ENCODE measurements at places on chromosomes 7 and 10.

GRCh38 chr7:87885018-87885417, 8.7 kb downstream of the DBF4 start:
- DNase-seq = no peak

GRCh38 chr7:136104269-136104603, 127.1 kb upstream of the MTPN start:
- DNase-seq = no peak

- no peak for DNase-seq
Measured at GRCh38 chr7:155495440-155496248, 37.7 kb downstream of the EN2 start.

- DNase-seq = no peak
Measured at GRCh38 chr10:121385136-121385535, 213.1 kb downstream of the FGFR2 start.

GRCh38 chr7:137421366-137421765, 77.8 kb upstream of the PTN start:
- DNase-seq = no peak
